Glutamatergic neuron (in vitro differentiated cells): ENCODE measurements at places on chromosomes 5 and 9.

DNA sequence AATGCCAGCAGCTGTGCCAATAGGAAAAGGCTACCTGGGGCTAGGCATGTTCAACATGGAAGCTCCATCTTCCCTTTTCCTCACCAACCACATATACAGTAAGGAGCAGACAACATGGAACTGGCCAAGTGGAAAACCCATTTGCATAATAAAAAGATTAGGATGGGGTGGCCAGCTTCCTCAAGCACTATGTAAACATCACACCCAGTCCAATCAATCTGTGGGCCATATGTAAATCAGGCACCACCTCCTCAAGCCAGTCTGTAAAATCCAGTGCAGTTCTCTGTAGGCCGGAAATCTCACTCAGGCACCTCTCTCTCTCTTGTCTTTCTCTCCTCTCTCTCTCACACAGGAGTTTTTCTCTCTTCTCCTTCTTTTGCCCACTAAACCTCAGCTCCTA is 360.2 kb upstream of the GRIA1 start:
- no peak for DNase-seq

DNA sequence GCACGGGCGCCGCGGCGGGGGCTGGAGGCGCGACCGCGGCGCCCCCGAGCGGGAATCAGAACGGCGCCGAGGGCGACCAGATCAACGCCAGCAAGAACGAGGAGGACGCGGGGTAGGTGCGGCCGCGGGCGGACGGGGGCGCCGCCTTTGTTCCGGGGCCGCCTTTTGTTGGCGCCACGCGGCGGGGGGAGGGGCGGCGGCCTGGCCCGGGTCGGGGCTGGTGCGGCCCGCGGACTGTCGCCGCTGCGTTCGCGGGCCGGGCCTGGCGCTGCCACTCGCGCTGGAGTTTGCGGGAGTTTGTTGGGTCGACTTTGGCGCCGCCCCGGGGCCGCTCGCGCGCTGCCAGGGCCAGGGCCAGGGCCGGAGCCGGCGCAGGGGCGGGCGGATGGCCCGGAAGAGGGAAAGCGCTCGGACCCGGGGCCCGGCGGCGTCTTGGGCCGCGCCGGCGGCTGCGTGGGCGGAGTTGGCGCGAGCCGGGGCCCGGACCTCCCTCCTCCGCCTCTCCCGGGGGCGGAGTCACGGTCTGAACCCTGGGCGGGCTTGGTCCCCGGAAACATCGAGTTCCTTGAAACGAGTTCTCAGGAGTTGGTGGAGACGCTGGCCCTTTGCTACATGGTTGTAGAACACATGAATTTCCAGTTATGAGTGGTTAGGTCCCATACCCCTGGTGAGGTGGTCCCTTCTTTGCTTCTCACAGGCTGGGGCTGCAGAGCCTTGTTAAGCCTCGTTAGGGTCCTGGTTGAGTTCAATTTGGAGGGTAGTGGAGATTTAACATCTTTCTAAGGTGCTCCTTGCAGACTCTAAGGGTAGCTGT is 809 bp downstream of the HNRNPAB start:
- peak; percentile 76 for DNase-seq

- no peak for DNase-seq
Observed at GRCh38 chr5:69525490-69525889, 32.9 kb downstream of the OCLN start.

GRCh38 chr5:36662291-36662851 is 56.0 kb downstream of the SLC1A3 start:
- no peak for DNase-seq

GRCh38 chr9:124384210-124384609 is 31.0 kb downstream of the PSMB7 start:
- no peak for DNase-seq

- DNase-seq, result no peak
Observed at GRCh38 chr5:146091881-146092280, 13.5 kb downstream of the PLAC8L1 start.

DNA sequence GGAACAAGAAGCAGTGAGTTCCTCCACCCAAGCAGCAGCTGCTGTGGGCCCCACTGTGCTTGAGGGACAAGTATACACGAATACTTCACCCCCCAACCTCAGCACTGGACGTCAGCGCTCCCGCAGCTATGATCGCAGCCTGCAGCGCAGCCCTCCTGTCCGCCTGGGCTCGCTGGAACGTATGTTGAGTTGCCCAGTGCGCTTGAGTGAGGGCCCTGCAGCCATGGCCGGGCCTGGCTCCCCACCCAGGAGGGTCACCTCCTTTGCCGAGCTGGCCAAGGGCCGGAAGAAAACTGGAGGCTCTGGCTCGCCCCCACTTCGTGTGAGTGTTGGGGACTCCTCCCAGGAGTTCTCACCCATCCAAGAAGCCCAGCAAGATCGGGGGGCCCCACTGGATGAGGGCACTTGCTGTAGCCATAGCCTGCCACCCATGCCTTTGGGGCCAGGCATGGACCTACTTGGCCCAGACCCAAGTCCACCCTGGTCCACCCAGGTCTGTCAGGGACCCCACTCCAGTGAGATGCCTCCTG is 57.1 kb upstream of the TESK1 start:
- no peak for DNase-seq
